NCI-H774 (cell line): ENCODE measurements at places on chromosomes 1 and 21.

- DNase-seq: no peak
Measured at GRCh38 chr1:202585590-202585933, 124.7 kb downstream of the SYT2 start.

DNA sequence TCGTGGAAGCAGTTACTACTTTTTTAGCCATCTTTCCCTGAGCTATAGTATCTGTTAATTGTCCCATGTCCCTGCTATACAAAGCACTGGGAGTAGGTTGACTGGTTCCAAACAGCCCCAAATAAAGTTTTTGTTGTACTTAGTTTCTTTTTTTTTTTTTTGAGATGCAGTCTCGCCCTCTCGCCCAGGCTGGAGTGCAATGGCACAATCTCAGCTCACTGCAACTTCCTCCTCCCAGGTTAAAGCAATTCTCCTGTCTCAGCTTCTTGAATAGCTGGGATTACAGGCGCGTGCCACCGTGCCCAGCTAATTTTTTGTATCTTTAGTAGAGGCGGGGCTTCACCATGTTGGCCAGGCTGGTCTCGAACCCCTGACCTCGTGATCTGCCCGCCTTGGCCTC, 3.3 kb downstream of the NCSTN start:
- no peak for DNase-seq

DNA sequence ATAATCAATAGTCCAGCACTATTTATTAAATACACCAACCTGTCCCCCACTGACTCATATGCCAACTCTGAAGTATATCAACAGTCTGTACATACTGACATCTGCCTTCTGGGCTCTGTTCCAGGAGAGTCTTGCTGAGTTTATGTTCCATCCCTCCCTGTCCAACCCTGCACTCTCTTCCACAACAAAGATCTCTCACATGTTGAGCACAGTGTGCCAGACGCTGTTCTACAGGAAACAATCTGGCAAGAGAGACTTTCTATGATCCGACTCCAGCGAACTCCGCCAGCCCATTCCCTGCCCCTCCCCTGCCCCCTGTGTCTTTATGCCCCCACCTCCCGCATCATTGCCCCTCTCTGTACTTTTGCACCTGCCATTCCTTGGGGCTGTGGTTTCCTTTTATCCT, 3.4 kb downstream of the LACTBL1 start:
- DNase-seq: peak; percentile 1

DNA sequence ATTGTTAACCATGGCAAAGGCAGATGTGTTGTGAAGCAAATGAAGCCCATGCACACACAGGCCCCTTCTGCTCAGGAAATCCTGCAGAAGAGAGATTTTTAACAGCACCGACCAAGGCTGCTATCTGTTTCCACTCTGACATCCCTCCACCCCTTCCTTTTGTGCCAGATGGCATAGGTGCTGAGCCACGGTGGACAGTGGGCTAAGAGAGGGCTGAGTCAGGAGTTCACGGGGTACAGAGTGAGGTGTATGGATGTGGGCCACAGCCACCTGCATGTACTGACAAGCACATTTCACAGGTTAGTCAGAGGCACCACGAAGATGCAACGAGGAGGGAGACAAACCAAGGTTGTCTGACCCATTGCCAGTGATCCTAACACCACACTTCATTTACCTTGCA, 9.5 kb downstream of the RSPH1 start:
- DNase-seq: no peak

DNA sequence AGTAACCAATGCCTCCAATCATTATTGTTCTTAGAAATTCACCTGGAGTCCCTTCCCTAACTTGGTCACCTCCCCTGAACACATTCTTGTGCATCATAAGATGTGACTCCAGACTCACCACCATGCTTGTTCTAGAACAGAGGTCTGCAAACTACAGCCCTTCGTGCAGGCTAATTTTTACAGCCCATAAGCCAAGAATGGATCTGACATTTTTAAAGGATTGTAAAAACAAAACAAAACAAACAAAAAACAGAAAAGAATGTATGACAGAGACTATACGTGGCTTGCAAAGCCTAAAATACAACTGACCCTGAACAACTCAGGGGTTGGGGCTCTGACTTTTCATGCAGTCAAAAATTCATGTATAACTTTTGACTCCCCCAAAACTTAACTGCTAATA, 6.2 kb upstream of the HIVEP3 start:
- DNase-seq: no peak

GRCh38 chr1:186094172-186094571, 280.9 kb downstream of the TPR start:
- no peak for DNase-seq

DNA sequence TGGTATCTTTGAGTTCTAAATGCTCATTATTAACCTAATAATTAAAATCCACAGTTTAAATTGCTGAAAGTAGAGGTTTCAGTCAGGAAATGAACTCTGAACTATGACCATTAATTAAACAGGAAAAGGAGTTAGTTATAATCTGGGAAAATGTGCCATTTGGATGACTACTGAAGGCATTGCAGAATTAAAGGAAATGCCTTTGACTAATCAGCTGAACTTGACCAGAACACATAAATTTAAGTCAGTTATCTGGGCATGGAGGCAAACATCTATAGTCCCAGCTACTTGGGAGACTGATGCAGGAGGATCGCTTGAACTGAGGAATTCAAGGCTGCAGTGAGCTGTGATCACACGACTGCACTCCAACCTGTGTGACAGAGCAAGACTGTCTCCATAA, 31.9 kb downstream of the SLC44A5 start:
- no peak for DNase-seq
